ENCODE measurements at places on chromosomes 3 and 15.

- DNase-seq, result peak; percentile 76
Measured at GRCh38 chr15:101255615-101256241, 3.9 kb upstream of the CHSY1 start.

DNA sequence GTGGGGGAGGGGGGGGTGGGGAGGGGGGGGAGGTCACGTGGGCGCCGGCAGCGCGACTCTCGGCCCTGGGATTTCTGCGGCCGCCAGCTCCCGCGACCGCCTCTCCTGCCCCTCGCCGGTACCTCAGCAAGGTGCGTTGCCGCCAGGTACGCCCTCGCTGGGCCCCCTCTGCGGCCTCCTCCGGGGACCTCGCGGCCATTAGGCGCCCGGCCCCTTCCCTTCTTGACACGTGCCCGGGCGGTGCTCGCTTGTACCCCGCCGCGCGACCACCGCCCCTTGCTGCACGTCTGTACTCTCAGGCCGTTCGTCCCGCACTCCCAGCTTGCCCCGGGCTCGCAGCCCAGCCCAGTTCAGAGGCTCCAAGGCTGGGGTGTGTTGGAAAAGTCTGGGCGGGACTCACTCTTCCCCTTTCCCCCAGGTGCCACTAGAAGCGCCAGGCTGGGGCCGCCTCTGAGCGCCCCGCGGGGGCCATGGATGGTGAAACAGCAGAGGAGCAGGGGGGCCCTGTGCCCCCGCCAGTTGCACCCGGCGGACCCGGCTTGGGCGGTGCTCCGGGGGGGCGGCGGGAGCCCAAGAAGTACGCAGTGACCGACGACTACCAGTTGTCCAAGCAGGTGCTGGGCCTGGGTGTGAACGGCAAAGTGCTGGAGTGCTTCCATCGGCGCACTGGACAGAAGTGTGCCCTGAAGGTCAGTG, at the start of gene MAPKAPK3:
Gene MAPKAPK3, plus strand, starts transcription at position 56 of the 696 bp plus-strand sequence. Its CDS starts 415 bp downstream, at position 471.
- DNase-seq, result no peak

DNA sequence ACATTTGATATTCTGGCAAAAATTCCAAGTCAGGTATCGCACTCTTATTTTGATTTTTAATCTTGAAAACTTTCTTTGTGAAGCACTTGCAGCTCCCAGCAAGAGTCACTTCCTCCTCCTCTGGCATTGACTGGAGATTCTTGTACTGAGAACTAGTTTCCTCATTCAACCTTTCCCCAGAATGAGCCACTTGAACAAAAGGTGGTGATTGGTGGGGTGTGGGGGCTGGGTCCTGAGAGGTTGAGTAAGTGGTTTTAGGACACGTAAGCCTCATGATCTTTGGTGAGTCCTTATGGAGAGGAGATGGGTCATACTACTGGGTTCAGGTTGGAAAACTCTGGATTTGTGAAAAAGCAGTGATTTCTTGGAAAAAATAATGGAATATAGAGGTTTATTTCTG, 32.3 kb upstream of the ONECUT1 start:
- no peak for DNase-seq

GRCh38 chr15:88900309-88900981, 5.1 kb upstream of the HAPLN3 start:
- peak; percentile 36 for DNase-seq

GRCh38 chr3:151096716-151097115, 11.3 kb downstream of the MED12L start:
- DNase-seq, result no peak

DNA sequence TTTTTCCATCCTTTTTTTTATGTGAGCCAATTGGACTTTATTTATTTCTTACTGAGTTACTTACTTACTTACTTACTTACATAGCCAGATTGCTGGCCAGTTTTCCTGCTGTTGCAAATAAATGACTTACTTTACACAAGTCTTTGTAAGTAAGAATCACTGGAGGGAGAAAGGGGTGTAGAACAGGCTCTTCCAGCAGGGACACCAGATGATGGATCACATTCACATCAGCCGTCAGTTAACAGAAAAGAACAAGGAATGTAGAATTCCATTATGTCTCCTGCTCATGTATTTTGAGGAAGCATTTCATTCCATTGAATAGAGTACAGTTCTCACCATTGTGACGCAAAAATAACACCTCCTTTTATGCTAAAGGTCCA, 188.6 kb downstream of the FNDC3B start:
- DNase-seq, result no peak
